ENCODE measurements at places on chromosomes 2 and 18.

DNA sequence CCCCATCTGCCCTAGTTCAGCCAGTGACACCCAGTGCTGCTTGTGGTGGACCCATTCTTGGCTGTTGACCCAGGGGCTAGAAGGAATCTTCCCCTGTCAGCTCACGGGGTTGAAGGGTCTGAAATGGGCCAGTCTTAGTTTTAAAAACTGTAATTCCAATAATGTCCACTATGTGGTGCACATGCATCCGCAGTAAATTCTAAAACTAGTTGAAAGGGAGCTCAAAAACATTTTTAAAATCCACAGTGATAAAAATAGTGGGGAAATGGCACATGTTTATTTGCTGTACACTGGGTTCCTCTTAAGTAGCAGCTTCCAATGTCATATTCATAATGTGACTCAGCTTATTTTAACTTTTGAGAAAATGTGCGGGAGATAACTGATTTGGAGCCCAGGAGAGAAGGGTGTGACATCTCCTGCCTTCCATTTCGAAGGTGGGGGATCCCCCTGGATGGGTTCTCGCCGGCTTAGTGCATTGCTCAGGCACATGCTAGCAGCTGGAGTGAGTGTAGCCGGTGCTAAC is 32.8 kb downstream of the GRHL1 start:
- DNase-seq = peak; percentile 21

DNA sequence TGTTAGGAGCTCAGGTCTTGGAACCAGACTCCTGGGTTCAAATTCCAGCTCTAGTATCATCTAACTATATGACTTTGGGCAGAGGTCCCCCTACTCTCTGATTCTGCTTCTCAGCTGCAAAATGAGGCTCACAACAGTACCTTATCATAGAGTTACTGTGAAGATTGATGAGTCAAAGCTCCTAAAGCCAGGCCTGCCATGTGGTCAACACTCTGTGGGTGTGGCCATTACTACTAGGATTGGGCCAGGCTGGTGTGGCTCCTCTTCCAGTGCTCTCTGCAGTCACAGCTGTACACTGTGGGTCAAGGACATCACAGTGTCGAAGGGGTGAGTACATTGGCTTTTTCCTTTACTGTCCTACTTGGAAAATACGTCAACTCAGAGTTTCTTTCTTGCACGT is 22.6 kb downstream of the CAPN13 start:
- DNase-seq = no peak

GRCh38 chr18:12449051-12449785 is 41.5 kb downstream of the PRELID3A start:
- DNase-seq = no peak

GRCh38 chr2:151792589-151792988 is 35.6 kb downstream of the ARL5A start:
- no peak for DNase-seq

DNA sequence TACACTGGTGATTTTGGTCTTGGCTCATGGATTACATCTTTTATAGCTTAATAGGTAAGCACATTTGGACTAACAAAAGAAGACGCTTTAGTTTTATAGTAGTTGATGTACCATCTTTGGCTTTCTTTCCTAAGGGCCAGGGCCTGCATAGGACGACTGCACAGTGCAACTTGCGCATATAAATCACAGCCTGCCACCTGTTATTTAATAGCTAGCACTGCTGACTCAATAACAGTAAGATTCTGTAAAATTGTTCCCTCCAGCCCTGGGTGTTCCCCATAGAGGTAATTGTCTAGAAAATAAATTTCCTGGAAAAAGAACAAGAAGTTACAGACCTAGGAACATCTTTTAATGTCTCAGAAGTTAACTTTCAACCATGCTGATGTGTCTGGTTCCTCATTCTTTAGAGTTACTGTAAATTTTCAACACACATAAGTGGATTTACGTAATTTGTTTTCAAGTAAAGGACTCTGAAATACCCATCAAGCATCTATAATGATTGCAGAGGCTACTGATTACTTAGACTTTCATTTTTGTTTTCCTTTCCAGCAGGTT is 594.2 kb upstream of the NXPH2 start:
- DNase-seq = no peak

DNA sequence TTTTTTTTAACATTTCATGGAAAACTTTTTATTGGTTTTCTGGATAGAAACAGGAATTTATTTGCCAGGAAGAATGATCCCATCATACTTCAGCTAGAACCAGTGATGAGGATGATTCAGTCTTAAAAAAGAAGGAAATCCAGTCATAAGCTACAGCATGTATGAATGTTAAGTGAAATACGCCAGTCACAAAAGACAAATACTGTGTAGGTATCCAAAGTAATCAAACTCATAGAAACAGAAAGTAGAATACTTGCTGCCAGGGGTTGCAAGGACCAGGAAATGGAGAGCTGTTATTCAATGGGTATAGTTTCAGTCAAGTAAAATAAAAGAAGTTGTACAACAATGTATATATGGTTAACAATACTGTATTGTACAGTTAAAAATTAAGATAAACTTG is 21.3 kb downstream of the PSME4 start:
- no peak for DNase-seq

GRCh38 chr2:63764630-63765029 is 77.1 kb upstream of the UGP2 start:
- DNase-seq = no peak

DNA sequence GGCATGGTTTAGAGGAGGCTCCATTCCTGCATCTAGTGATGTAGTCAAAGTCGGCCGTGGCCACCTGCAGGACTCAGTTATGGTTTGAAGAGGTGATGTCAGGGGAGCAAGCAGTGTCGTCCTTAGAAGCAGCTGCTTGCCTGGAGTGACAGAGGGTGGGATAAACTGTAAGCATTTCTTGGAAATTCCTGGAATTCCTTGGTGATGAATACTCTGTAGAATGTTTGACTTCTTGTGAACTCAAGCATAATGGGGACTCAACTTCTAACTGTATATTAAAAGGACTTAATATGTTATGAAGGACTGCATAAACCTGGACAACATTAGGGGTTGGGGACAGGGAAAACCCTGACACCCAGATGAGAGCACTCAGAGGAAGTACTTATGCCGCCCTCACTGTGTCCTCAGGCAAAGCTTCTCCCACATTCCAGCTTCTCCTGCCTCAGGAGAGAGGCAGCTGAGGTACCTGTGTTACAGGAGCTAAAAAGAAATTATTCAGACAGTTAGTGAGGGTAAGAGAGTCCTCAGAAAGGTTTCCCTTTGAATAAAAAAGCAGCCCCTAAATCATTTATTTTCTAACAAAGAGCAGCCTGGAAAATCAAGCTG is 459.9 kb upstream of the CELF4 start:
- DNase-seq = no peak

GRCh38 chr18:76388261-76388660 is 106.8 kb downstream of the ZNF516 start:
- no peak for DNase-seq

- DNase-seq = no peak
Measured at GRCh38 chr2:240239325-240239724, 98.9 kb upstream of the OTOS start.

- DNase-seq = no peak
Measured at GRCh38 chr2:242057379-242058040, 188.0 kb downstream of the RTP5 start.

All from CD4-positive, alpha-beta T cell treated with Interleukin-15 for 1 hour (primary cell).